ENCODE measurements at places on chromosomes 13 and 19. TPM values are rescaled to one million over a fixed set of nuclear protein-coding genes. Genes with fewer than 3 reads are reported as not detected.

The SLC25A41 gene
- 0.36 TPM for total RNA-seq

The FCGBP gene
- 25.7 TPM for total RNA-seq

The SIGLEC10 gene
- 2.0 TPM for total RNA-seq

The CGB8 gene
- not detected for total RNA-seq

The VSIG10L gene
- 103 TPM for total RNA-seq

The C19orf67 gene
- total RNA-seq = 0.12 TPM

The RFPL4AL1 gene
- total RNA-seq = not detected

The PTPRS gene
- total RNA-seq = 38.7 TPM

The GDF15 gene
- total RNA-seq = 3.9 TPM

The TTYH1 gene
- 0.44 TPM for total RNA-seq

The PEAK3 gene
- 0.08 TPM for total RNA-seq

The ICAM5 gene
- 1.3 TPM for total RNA-seq

The KCNJ14 gene
- 0.76 TPM for total RNA-seq

The GAPDHS gene
- total RNA-seq = not detected

The FLT3LG gene
- total RNA-seq = 3.3 TPM

The ZNF497 gene
- 1.1 TPM for total RNA-seq

The TEAD2 gene
- 8.0 TPM for total RNA-seq

The LILRB3 gene
- total RNA-seq = 0.72 TPM

The NANOS2 gene
- total RNA-seq = not detected

The FXYD7 gene
- total RNA-seq = not detected

The C19orf73 gene
- 1.3 TPM for total RNA-seq

The BEST2 gene
- total RNA-seq = not detected

The ZNF491 gene
- total RNA-seq = 0.20 TPM

The F10 gene
- total RNA-seq = 0.56 TPM

The SSC5D gene
- 0.24 TPM for total RNA-seq

The ATP1A3 gene
- 0.32 TPM for total RNA-seq

The BICRA gene
- 7.9 TPM for total RNA-seq

The RASAL3 gene
- total RNA-seq = 1.8 TPM

The ZNF549 gene
- total RNA-seq = 1.6 TPM

The IGFLR1 gene
- 2.4 TPM for total RNA-seq

The HSPB6 gene
- 2.6 TPM for total RNA-seq

The SEMA6B gene
- total RNA-seq = 2.0 TPM

The URAD gene
- not detected for total RNA-seq

The IRGC gene
- total RNA-seq = not detected

The TRPM4 gene
- 12.1 TPM for total RNA-seq

The METTL21C gene
- not detected for total RNA-seq

Measured in esophagus mucosa (tissue), 1 donor.